ENCODE measurements at places on chromosomes 7 and 10.

DNA sequence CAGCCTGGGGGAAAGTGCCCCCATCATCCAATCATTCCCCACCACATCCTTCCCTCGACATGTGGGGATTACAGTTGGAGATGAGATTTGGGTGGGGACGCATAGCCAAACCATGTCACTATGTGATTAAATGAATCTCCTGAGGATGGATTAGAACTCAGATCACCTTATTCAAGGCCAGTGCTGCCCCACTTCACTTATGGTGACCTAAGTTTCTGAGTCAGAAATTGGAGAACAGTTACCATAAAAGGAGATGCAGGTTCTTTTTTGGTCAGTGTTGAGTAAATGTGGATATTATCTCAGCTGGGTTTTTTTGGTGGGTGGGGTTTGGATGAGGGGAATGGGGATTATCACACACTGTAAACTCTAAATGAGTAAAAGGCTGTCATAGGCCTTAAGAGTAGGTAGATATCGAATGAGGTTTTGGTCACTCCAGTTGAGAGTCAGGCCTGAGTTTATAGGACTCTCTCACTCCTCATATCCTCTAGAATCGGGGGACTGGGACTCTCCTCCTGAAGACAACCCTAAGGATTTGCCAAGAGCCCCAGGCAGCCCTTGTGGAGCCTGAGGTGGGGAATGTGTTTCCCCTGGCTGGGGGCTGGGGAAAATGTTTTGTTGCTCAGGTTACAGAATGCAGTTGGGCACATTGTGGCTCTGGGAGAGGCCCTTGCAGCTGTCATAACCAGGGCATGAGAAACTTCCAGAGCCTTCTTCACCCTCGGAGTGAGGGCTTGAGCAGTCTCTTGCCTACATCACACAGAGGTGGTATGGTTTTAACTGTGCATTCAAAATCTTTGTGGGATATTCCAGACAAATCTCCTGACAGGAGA, 213.0 kb downstream of the BAMBI start:
- DNase-seq = no peak

DNA sequence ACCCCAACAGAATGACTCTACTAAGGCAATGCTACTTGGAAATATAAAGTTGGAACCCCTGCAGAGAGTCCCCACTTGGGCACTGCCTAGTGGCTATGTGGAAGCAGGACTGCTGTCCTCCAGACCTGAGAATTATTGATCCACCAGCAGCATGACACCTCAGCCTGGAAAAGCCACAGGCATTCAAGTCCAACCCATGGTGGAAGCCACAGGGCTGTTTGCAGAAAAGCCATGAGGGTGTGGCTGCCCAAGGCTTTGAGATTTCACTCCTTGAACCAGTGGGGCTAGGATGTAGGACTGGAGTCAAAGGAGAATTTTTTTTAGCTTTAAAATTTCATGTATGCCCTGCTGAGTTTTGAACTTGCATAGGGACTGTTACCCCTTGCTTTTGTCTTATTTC, 13.6 kb upstream of the GHRHR start:
- no peak for DNase-seq

DNA sequence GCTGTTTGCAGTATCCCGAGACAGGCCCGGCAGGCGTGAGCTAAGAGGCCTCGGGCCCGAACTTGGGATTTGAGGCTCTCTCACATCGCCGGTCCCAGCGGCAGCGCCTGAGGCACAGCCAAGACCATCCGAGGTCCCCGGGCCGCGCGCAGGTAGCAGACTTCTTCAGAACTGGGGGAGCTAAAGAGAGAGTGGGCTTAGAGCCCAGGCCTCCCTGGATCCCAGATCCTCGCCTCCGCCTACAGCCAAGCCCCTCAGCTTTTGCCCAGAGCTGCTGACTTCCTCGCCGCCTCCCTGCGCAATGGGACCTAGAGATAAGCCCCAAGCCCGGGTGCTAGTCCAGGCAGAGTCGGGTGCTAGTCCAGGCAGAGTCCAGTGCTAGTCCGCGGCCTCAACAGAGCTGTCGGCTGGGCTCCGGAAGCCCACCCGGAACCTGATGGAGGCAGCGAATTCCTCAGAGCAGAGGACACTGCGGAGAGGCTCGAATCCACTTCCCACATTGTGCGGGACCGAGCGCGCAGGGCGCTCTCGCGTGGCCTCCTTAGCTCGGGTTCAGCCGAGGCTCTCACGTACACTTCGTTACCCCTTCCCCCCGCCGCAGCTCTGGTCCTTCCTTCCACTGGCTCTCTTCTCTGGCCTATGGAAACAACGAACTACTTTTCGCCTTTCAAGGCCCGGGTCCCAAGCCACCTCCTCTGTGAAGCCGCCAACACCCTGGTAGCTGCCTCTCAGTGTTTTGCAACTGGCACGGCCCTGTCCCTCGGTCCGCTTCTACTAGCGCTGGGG, 5.8 kb downstream of the LBX1 start:
- DNase-seq = no peak

DNA sequence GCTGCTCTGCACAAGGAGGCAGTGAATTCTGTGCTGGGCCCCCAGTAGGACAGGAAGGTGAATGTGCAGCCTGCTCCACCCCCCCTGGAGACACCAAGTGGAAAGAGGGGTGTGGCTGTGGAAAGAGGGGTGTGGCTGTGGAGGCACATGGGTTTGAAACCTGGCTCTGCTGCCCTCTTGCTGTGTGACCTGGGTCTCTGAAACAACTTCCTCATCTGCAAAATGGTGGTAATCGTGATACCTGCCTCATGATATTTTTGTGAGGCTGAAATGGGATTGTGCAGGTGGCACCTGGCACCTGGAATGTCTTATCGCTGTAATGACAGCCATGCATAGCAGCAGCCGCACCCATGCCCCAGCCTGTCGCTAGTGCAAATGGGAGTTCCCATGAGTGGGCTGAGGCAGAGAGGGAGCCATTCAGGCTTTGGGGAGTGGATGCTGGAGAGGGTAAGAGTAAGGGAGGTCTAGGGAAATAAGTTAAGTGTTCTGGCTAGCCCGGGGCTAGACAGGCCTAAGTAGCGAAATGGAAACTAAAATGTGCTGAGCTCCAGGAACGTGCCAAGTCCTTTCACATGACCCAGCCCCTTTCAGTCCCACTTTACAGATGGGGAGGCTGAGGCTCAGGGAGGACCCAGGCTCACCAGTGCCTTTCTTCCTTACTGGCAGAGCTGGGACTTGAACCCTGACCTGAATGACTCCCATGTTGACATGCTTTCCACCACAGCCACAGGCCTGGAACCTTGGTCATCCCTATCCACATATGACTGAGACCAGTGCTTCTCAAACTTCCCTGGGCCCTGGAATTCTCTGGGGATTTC, 35.0 kb downstream of the C10orf105 start:
- DNase-seq = no peak

GRCh38 chr10:132677473-132678227, 108.3 kb downstream of the NKX6-2 start:
- no peak for DNase-seq

DNA sequence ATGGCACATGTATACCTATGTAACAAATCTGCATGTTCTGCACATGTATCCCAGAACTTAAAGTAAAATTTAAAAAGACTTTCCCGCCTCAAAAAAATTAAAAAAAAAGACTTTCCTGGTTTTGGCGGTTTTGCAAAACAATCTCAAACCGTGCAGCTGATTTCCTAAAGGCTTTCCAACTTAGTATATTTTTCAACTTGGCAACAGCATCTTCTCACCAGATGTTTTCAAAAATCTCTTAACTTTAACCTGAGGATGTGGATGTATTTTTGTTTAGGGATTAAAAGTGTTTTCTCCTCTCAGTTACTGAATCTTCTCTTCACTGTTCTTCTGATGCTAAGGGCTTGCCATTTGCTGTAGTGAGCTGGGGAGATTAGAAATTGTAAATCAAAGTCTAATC, 96.5 kb upstream of the PLPP4 start:
- no peak for DNase-seq

DNA sequence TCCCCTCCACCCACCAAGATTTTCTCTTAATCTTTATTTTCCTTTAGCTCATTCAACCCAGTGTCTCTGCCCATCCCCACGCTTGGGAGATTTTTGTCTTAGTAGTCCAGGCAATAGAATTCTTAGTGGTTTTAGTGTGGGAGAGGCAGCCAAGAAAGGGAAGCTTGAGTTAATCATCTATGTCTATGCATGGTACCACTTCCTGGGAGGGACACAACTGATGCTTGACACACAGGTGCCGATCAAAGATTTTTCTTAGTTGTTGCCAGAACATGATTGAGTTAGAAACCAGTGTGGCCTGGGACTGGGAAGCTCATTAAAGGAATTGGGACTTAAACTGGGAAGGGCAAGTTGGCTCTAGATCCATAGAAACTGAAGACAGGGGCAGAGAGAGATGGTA, 3.1 kb downstream of the STRA8 start:
- no peak for DNase-seq

Measured in activated CD8-positive, alpha-beta memory T cell treated with anti-CD3 and anti-CD28 coated beads for 1 hour (primary cell).